ENCODE measurements at places on chromosomes 12 and 14.

- no peak for DNase-seq
Observed at GRCh38 chr12:88860851-88861250, 280.6 kb upstream of the KITLG start.

GRCh38 chr14:43640718-43641267 is 866.3 kb downstream of the FSCB start:
- no peak for DNase-seq

GRCh38 chr12:40742041-40742440 is 49.8 kb downstream of the CNTN1 start:
- no peak for DNase-seq

DNA sequence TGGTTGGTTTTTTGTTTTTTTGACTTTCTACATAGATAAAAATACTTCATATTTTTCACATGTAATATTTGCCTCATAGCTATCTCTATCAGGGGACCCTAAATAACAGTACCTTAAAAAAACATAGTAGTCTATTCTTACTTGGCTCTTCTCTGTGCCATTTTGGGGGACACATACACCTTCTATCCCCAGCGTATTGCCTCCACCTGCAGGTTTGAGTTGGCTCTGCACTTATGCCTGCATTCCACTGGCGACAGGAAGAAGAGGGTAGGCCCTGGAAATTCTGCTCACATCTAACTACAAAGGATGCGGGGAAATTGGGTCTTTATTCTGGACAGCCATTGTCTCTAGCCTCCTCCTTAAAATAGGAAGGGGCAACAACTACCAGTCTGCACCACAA is 13.8 kb upstream of the IFI27L2 start:
- DNase-seq = no peak

DNA sequence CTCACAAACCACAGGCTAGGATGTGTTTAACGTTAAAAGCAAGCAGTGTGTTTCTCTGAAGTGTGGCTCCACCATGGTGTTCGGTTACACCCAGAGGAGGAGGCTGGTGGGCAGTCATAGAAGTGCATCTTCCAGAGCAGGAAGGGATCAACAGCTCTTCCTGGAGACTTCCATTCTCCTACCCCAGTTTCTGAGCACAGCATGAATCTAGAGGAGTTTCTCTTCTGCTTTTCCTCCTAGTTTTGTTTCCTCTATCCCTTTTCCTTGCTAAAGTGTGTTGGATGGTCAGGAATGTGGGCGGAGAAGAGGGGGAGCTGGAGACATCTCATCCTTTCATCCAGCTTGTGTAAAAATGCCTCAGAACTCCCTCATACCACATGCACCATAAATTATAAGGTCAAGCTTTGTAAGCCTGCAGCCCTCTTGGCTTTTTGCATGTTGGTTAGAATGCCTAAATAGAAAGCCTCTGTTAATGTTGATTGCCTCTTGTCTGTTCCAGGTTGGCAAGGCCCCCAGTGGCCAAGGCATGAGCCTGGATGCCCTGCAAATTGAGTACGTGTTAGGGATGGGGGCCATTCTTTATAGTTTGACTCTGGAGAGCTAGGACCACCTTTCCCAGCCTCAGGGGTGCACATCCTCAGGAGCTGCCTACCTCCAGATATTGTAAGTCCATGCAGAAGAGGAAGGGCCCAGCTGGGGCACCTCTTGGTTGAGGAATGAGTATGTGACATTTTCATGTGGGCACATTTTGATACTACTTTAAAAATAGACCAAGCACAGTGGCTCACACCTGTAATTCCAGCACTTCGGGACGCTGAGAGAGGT is 4.0 kb upstream of the CKAP4 start:
- DNase-seq = peak; percentile 61

GRCh38 chr12:26971963-26972362 is 33.7 kb downstream of the FGFR1OP2 start:
- no peak for DNase-seq

DNA sequence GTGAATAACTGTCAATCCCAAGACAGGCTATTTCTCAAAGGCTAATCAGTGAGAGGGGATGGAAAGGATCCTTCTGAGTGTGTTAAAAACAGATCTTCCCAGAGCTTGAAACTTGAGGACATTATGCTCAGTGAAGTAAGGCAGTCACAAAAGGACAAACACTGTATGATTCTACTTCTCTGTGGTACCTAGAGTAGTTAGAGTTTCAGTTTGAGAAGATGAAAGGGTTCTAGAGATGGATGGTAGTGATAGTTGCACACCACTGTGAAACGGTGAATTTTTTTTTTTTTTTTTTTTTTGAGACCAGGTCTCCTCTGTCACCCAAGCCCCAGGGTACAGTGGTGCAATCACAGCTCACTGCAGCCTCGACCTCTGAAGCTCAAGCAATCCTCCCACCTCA is 133.8 kb downstream of the SAMD4A start:
- DNase-seq = no peak

DNA sequence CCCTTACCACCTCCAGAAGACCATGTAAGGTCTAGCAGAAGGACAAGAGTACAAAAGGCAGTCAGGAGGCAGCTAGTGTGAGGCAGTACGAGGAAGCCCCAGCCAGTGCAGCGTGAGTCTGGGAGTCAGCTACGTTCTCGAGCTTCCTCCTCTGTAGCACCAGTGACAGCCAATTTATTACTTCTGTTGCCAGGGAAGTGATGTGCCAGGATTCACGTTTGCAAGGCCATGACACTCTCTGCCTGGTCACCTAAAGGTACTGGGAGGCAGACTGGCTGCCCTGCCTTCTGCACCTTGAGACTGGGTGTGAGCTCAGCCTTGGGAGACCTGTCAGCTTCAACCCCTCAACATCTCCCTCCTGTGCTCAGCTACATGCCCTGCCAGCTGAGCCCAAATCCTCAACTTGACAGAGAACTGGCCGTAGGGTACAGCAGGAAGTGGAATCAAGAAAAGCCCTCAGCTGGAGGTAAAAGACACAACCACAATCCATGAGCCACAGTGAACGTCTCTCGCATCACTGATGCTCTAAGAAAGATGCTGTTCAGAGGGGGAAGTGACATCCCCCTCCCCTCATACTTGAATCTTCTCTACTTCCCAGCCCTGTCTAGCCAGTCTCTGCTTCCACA is 182.5 kb upstream of the RGS6 start:
- DNase-seq = peak; percentile 9

- no peak for DNase-seq
Observed at GRCh38 chr12:2845280-2845679, 10.4 kb upstream of the NRIP2 start.

DNA sequence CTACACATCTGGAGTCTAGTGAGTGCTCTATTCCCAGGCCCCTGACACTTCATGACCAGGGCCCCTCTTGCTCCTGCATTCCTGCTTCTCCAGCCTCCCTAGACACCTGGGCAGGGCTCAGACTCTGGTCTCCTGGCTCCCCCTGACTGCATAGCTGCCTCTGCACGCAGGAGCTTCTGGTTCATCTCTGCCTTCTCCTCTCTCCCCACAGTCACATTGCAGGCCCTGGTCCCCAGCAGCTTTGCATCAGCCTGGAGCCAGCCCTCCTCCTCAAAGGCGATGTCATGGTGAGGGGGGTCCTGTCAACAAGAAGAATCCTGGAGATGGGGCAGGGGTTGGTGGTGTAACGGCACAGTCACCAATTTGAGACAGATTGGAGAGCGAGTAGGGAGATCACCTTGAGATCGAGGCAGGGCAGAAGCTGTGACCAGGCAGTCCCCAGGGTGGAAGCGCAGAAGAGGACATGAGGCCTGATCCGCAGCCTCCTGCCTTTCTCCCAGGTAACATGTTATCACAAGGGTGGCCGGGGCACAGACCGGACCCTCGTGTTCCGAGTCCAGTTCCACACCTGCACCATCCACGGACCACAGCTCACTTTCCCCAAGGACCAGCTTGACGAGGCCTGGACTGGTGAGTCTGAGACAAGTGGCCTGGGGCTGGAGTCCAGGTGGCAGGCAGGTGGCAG is 8.1 kb downstream of the TNS2 start:
- no peak for DNase-seq

GRCh38 chr12:94563286-94563685 is 87.1 kb downstream of the TMCC3 start:
- no peak for DNase-seq

- DNase-seq = no peak
Observed at GRCh38 chr14:64704743-64705380, 638 bp downstream of the PLEKHG3 start.

GRCh38 chr14:36940476-36940875 is 231.9 kb downstream of the SLC25A21 start:
- no peak for DNase-seq

DNA sequence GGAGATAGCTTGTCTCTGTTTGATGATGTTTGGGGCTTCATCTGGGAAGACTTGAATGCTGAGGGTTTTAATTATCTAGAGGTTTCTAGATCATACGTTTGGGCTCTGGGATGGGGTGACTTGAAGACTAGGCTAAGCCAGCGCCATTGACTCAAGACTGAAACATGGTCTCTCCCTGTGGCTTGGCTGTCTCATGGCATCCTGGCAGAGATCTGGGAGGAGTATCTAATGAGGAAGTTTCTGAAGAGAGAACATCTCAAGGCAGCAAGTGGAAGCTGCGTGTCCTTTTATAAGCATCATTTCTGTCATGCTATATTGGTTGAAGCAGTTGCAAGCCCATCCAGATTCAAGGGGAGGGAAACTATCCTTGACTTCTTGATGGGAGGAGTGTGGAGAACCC is 104.8 kb downstream of the UNC79 start:
- DNase-seq = peak; percentile 32

GRCh38 chr12:95520816-95521215 is 30.5 kb downstream of the USP44 start:
- DNase-seq = no peak

DNA sequence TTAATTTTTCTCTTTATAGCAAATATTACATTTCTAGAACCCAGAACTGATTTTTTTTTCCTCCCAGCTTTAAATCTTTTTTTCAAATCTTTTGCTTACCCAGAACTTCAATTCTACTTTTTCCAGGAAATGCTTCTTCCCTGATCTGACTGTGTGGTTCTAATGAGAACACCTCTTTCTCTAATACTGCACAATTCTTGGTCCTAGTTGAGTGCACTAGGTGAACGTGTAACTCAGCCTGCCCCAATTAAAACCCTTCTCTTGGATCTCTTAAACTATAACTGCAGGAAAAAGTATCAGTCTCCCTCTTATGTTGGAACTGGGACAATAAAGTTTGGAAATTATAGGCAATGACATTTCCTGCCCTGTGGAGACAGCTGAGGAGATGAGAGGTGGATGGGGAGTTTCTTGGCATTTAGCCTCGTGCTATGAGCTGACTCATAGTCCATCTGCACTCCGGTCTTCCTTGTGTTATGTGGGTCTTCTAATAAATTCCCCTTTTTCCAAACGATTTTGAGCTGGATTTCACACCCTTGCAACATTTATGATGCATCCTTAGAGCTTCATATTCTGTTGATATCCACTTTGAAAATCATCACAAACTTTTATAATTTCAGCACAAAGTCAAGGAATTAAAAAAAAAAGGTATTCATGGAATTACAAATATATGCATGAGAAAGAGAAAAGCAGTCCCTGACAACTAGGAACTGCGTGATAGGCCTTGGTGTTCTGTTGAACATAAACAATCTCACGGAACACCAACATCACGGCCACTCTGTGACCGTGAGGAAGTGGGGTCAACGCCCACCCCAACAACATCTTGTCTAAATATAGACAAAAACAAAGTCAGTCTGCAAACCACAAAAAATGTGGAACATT is 52.4 kb downstream of the BRMS1L start:
- DNase-seq = peak; percentile 79

DNA sequence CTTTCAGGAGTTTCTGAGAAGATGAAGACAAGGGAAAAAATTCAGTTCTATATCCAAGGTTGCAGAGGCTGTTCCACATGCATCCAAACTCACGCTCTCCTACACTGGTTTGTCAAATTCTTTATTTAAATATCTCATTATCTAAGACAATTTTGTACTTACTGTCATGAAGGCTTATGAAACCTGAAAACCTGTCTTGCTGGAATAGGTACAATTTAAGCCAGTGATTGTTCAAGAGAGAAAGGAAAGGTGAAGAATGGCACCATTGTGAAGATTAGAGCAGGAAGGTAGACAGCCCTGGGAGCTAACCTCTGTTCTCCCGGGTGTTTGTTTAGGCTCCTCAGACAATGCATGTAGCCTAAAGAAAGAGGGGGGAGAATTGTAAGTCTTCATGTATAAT is 315.1 kb upstream of the PRKD1 start:
- DNase-seq = no peak

- no peak for DNase-seq
Observed at GRCh38 chr14:22796087-22796707, 19.0 kb downstream of the SLC7A7 start.

GRCh38 chr12:103529306-103529705 is 33.5 kb upstream of the C12orf42 start:
- DNase-seq = no peak

DNA sequence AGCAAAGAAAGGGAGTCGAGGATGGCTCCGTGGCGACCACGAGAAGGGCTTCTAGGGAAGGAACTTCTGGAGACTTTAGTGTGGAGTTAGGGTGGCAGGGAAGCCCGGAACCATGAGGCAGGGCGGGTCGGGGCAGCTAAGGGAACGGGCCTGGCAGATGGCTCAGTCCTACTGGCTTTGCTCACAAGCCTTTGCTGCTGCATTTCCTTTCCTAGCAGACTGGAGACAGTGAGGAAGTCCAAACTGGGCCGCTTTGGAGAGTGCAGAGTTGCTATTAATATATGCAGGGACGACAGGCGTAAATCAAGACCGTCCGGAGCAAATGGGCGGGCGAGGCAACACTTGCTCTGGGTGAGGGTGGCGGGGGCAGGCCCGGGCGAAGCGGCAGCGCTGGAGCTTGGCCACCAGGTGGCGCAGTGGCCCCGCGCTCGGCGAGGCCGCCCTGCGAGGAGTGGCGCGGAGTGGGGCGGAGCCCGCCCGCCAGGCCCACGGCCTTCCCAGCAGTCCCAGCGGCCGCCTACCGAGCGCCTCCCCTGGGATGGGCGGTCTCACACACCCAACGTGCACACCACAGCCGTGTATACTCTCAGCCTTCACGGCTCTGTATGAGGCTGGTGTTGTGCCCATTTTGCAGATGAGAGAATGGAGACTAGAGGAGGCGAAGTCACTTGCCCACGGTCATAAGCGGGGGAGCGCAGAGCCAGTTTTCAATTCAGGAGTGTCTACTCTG is 24.4 kb upstream of the LRTM2 start:
- DNase-seq = peak; percentile 90

Data from inflammatory macrophage treated with lipopolysaccharide for 4 hours (primary cell).